PC-9 (cell line): ENCODE measurements at places on chromosomes 5 and 9. TPM values are rescaled to one million over a fixed set of nuclear protein-coding genes. Genes with fewer than 3 reads are reported as not detected.

DNA sequence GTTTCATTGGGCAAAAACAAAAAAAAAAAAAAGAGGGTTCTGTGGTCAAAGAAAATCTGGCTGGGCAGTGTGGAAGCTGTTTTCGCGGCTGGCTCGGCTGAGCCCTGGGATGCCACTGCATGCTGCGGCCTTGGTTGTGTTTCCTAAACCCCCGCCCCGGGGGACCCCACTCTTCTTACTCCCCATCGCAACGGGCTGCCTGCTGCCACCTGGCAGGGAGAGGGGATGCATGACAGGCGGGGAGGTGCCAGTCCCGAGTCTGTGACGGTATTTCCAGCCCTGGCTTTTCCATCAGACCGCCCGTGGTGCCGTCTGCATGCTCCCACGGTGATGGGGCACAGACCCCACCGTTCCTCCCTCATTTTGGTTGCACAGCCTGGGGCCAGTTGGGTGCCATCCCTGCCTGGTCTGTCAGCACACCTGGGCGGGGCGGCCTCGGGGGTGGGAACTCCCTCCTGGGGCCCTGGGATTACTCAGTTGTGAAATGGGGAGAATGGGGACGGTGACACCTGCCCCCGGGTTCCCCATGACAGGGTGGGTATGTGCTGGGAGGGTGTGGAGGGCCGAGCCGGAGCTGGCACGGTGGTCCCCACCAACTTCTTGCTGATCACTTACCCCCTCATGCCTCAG is 101.0 kb downstream of the RXRA start:
- no peak for DNase-seq

DNA sequence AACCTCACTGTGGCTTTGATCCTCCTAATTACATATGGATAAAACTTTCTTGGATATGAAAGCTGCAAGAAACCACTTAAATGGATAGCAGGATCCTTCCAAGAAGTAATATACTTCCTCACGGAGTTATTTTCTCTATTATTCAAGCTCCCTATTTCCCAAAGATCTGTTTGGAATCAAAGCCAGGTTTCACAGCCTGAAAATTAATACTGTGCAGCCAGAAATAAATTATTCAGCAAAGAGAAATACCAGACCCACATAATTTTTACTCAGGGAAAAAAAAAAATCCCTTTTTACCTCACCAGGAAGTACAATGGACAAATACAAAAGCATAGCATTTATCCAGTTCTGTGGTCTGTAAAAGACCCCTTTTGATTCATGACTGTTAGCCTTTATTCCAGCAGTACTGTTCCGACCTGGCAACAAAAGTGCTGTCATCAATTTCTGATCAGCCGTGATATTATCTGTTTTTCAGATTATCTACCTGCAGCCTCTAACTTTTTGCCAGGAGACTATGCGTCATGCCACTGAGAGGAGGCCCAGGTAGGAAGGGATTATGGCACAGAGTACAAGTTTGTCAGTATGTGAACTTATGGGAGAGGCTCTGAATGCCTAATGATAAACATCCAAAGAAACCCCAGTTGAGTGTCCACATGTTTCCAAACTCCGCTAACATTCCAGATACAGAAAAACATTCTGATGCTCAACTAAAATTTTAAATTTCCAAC is 57.0 kb downstream of the FBN2 start:
- DNase-seq = no peak

GRCh38 chr5:27125856-27126255 is 87.5 kb upstream of the CDH9 start:
- DNase-seq = no peak

- DNase-seq = no peak
Observed at GRCh38 chr5:34570721-34571676, 85.1 kb upstream of the RAI14 start.

DNA sequence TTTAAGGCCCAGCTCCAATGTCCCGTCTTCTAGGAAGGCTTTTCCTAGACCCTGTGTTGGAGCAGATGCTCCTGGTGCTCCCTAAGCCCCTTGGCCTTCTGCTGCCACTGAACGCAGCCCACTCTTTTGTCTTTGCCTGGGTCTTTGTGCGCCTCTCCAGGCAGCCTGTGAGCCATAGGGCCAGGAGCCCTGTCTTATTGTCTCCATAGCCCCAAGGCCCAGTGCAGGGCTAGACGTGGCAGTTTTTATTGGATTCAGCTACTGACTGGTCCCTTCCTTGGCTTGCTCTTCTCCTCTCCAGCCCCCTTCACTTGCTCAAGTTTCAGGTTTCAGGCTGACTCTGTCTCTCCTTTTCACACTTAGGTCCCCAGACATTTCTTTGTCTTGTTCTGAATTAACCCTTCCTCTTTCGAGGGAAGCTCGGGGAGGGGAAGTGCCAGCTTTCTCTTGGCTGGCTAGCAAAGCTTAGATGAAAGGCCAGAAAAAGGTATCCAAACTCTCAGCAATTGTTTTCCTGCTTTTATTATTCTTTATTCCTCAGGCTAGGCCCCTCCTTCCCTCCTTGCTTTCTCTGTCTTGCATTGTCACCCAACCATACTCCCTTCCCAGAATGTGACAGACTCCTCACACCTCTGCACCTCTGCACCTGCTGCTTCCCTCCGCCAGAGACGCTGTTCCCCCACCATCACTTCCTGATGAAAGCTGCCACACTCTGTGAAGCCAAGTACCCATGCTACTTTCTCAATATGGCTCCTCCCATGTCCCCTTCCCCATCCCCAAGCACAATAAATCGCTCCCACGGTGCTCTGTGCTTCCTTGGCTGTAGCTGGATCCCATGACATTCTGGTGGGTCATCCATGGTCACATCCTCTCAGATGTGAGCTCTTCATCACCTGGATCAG is 101.6 kb upstream of the CPEB4 start:
- DNase-seq = no peak

DNA sequence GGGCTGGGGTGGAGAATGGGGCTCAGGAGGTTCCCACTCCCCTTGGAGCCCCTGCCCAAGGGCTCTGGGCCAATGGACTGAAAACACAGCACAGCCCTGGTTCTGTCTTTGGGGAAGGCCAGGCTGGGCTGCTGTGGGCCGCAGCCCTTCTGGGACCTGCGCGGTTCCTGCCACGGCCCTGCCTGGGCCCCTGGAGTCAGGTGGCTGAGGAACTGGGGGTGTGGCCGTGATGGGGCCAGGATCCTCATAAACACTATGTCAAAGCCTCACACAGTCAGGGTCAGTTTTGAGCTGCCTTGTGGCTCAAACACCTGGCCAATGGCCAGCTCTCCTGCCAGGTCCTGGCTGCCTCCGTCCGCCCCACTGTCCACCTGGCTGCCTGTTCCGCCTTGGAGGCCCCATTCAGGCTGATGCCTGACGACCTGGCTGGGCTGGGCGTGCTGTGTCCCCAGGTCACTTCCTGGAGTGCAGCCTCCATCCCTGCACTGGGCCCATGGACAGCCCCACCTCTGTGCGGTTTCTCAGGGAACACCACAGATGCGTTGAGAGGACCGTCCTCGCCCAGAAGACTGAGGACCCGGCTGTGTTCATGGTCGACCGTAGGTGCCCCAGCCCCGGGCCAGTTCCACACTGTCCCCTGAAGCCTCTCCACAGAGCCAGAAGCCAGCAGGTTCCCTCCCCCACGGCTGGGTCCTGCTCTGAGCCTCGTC is 27.5 kb downstream of the PAEP start:
- no peak for DNase-seq

- no peak for DNase-seq
Observed at GRCh38 chr9:72997387-72997995, 44.6 kb upstream of the ALDH1A1 start.

DNA sequence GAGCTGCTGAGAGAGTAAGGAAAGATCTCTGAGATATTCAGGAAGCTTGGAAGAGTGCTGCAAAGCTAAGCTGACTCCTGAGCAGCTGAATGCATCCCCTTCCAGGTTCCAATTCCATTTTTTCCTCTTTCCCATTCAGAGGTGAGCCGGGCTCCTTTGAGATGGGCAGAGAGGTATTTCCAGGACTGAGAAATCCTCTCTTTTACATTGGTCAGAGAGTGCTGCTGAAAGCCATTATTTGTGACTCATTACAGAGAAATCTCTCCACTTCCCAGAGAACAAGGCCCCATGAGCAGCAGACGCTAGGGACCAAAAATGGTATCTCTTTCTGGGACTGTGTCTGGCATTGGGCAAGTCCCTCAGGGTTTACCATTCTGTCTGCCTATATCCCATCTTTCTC is 3.7 kb downstream of the MCTP1 start:
- DNase-seq = no peak

DNA sequence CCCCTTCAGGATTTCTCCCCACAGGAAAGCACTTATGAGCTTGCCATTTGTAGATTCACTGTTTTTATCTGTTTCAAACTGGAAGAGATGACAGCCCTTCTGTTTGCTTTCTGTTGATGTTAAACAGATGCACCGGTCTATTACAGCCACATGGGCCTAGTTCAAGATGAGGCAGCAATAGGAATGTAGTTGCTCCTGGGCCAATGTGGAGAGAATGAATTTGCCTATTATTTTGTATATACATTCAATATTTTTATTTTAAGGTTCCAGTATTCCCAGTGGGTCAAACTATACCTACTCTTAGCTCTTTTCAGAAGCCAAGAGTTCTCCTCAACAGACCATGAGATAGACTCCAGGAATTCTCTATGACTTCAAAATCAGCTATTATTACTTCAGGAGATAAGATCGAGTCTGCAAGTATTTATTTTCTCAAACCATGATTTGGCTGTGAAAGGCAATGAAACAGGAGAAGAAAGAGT is 461.6 kb downstream of the RASEF start:
- no peak for DNase-seq

- DNase-seq = no peak
Observed at GRCh38 chr5:170059221-170059620, 46.5 kb upstream of the FOXI1 start.

DNA sequence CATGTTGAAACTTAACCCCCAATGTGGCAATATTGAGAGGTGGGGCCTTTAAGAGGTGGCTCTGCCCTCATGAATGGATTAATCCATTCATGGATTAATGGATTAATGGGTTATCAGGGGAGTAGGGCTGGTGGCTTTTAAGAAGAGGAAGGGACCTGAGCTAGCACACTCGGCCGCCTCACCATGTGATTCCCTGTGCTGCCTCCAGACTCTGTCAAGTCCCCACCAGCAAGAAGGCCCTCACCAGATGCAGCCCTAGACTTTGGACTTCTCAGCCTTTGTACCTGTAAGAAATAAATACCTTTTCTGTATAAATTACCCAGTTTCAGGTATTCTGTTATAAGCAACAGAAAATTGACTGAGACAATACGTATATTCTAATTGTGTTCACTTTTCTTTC is 272.2 kb upstream of the DMRT1 start:
- DNase-seq = no peak

- no peak for DNase-seq
Observed at GRCh38 chr5:105146867-105147266, 1584.3 kb upstream of the NUDT12 start.

DNA sequence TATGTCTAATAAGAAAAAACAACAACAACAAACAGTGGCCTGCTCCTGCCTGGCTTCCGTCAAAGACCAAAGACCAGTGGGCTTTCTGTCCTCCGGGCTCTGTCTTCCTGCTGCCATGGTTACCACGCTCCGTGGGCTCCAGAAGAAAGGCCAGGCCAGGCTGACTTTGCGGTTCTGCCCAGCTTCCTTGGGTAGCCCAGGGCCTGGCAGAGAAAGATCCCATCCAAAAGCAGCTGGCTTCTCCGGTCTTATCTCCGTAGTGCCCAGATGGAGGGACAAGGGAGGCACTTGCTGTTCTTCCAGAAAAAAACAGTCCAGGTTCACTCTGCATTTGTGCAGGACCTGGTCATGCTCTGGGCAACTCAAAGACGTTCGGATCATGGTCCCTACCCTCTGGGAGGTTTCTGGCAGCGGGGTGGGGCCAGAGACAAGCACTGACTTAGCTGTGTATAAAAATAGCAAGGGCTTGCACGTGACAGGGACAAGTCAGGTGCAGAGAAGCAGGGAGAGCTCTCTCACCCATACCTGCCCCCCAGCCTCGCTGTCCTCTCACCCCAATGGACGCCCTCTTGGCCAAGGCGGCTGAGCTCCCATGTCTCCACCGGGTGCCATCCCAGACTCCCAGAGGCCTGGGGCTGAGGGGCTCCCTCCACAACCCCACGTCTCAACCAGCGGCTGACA is 212.2 kb downstream of the C9orf50 start:
- no peak for DNase-seq

DNA sequence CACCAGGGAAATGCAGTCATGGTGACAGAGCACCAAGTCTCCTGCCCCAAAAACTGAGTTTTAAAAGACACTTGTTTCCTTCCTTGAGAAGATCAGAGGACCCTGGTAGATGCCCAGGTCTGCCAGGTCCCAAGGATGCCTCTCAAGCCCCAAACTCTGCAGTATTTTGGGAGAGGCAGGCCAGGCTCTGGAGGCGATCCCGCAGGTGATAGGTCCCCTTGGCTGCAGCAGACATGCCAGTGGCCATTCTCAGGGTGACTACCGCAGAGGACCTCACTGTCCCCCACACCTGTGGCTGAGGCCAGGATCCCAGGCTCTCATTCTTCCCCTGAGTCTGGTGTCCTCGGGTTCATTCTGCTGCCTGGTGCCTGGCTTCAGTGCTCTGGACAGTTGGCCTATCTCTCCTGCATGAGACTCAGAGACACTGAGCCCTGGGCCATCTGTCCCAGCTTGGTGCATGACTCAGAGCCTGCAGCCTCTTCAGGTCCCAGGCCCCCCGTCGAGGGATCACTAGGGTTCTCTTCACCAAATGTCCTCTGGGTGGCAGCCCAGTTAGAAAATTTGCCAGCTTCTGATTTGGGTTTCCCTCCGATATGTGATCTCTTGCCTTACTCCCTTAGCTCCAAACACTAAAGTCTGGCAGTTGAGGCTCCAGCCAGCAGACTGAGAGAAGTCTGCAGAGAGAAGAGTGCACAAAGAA is 59.7 kb upstream of the GARNL3 start:
- peak; percentile 51 for DNase-seq

DNA sequence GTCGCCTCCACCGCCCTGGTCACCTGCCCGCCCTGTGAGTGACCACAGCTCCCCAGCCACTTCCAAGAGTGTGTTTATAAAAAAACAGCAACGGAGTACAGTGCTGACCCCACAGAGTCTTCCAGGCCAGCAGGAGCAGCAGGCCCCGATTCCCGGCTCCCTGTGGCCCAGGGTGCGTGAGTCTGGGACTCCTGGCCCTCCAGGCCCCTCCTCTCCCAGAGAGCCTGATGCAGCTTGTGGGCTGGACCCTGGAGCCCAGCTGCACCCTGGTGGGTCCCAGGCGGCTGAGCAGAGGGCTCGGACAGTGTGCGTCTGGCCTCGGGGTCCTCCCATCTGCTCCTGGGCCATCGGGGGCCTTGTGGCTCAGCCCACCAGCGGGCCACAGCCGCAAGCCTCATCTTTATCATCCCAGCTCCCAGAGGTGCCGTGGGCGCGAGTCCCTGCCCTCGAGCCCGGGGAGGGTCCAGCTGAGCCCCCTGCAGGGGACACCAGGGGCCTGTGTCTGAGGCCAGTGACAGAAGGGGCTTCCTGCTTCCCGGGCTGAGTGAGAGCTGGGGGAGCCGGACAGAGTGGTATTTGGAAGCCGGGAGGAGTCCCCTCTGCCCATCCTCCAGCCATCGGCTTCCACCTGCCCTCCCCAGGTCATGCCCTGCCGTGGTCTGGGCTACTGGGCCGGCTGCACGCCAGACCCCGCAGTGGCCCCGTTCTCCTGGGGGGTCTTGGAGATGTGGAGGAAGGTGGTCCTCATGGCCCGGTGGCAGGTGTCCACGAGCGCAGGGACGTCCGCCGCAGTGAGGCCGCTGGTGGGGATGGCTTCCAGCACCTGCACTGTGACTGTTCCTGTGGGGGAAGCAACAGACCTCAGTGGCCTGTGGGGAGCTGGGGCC is 10.6 kb downstream of the EGFL7 start:
- DNase-seq = no peak

GRCh38 chr9:22201256-22201655 is 192.2 kb upstream of the CDKN2B start:
- no peak for DNase-seq

Gene SLC6A7
- 0.25 TPM in 1 of 2 replicates, not detected in the other for total RNA-seq

Gene KIF20A
- 63.6 and 88.6 TPM in 2 replicates for total RNA-seq

Gene MAMDC2
- total RNA-seq = 1.7 and 2.7 TPM in 2 replicates

Gene C5orf46
- 1.0 TPM in 1 of 2 replicates, not detected in the other for total RNA-seq
